ENCODE measurements at places on chromosomes 3 and 15.

GRCh38 chr3:55166576-55167555 is 239.0 kb upstream of the LRTM1 start:
- DNase-seq = no peak

GRCh38 chr15:69080295-69081248 is 66.1 kb downstream of the NOX5 start:
- DNase-seq = no peak

DNA sequence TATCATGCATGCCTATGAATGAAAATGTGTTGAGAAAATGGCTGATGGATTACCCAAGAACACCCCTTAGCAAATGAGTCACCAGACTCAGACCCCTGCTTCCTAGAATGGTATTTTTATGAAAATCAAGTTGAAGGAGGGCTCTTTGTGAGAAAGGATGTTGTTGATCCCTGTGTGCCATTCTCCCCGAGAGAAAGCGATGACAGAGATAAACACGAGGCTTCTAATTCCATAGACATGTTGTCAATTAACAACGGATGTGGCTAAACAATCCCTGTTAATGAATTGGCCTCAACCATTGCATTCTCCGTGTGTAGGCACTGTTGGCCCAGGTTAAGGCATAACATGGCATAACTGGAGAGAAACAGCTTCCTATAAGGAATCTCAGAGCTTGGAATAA is 5.8 kb upstream of the OXTR start:
- no peak for DNase-seq

DNA sequence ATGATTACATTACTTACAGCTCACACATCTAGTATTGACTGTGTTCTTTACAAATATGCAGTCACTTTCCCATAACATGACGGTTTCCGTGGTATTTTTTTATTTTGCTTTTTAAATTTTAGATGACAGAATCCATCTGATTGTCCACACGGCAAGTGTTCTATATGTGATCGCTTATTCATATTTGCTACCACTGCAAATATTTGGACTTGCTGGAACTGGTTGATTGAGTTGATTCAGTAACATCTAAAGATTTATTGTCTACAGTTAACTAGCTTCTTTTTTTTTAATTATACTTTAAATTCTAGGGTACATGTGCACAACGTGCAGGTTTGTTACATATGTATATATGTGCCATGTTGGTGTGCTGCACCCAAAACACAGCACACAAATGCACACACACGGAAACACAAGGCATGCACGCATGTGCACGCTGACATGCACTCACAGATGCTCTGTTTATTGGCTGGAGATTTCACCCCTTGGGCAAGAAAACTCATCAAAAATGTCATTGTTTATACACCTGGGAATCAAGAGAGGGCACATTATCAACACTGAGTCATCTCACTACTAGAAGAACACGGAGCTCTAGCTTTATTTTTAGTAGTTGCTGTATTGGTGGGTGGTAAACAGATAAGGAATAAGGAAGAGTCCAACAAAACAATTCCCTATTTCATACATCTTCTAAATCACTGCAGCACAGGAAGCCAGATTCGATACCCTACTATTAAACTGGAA is 16.4 kb downstream of the ARRDC4 start:
- no peak for DNase-seq

GRCh38 chr15:29089731-29090616 is 179.6 kb downstream of the NSMCE3 start:
- DNase-seq = no peak

- DNase-seq = no peak
These were observed 193.0 kb downstream of the ATP10A start for GRCh38 chr15:25670025-25670554.
